SJCRH30 (cell line): ENCODE measurements at places on chromosomes 7 and 10. TPM values are rescaled to one million over a fixed set of nuclear protein-coding genes. Genes with fewer than 3 reads are reported as not detected.
A peak's percentile ranks its signal among the peaks of the same experiment; 100 is the strongest.

GRCh38 chr7:4631380-4632179, 50.5 kb upstream of the FOXK1 start:
- H3K4me1 ChIP-seq = no peaks in the 10 kb centered on the region
- no peaks in the 10 kb centered on the region for H3K36me3 ChIP-seq
- no peaks in the 10 kb centered on the region for H3K27me3 ChIP-seq
- H3K4me3 ChIP-seq = no peak overlapping the region; the same call in 1 of the 2 replicates

DNA sequence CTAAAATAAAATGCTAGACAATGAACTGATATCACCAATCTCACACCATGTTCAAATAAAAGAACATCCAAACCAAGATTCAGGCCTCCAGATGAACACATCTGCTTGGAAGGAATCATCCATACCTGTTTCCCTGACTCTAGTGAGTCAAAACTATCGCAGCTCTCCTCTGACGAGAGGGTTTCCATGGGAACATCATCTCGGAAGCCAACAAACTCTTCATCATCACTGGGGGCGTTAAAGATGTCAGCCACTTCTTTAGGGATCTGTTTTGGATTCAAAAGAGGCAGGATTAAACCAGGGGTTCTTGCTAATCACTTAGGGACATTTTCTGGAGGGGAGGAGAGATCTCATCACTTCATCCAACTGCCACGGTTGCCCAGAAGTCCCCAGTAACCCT, 29.1 kb downstream of the CDCA7L start:
- DNase-seq = no peak
- no peak overlapping the region for H3K27ac ChIP-seq
- no peaks in the 10 kb centered on the region for H3K27me3 ChIP-seq
- H3K36me3 ChIP-seq = peaks cover 20% of the 10 kb centered on the region
- no peak overlapping the region for H3K4me3 ChIP-seq

CFAP43 gene
- not detected in 2 replicates for total RNA-seq

EPC1 gene
- total RNA-seq = 22.5 and 29.6 TPM in 2 replicates

DNA sequence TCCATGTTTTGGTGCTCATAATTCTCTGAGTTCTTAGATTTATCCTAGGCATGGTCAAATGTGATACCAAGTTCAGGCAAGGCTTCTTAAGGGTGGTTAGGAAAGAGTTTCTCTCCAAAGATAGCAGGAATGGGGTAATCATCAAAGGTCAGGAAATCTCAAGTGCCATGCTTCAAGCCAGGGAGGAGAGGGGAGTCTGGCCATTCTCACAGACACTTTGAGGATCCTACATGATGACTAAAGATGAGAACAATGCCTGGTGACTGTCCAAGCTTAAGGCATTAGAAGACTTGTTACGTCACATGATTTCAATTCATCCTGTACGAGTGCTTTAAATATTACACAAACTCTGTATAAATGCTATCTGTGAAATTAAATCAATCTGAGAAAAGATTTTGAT, 59.4 kb downstream of the POM121L12 start:
- peaks cover 12% of the 10 kb centered on the region for H3K4me1 ChIP-seq
- H3K4me3 ChIP-seq = no peak overlapping the region
- no peaks in the 10 kb centered on the region for H3K36me3 ChIP-seq
- DNase-seq = no peak

DNA sequence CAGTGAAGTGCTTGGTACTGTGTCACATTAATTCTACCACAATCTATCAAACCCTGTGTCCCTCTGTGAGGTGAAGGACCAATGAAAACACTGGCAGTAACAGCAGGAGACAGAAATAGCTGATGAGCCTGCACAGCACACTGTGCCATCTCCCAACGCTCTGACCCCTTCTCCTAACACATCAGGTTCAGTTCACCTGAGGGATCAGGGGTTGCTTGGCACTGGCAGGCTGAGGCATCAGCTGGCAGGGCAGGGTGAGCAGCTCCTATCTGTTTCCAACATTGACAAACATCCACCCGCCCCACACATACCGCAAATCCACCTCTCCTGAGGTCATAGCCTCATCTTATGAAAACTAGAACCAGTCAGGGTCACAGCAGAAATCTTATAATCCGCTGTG, 120.9 kb downstream of the ICA1 start:
- no peak overlapping the region for H3K4me3 ChIP-seq
- no peaks in the 10 kb centered on the region for H3K27me3 ChIP-seq
- H3K36me3 ChIP-seq = no peaks in the 10 kb centered on the region
- DNase-seq = no peak
- H3K4me1 ChIP-seq = no peaks in the 10 kb centered on the region; the same call in 1 of the 2 replicates

KIAA1549 gene
- 11.8 and 12.5 TPM in 2 replicates for total RNA-seq

DNA sequence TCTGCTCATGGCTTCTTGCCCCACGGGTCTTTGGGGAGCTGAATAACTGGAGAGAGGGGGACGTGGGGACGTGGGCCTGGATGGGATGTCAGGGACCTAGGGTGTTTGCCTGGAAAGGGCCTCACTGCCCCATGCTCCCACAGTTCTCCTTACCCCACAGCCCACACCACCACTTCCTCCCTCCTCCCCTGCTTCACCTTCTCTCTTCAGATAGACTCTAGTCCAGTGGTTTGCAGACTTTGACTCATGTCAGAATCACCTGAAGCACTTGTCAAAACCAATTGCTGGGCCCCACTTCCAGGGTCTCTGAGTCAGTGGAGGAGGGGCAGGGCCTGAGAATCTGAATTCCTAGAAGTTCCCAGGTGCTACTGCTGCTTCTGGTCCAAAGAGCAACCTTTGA, 327.4 kb downstream of the RPS24 start:
- no peak overlapping the region for H3K4me3 ChIP-seq
- DNase-seq = no peak
- peaks cover 9% of the 10 kb centered on the region; the same call in 1 of the 2 replicates for H3K27me3 ChIP-seq
- H3K27ac ChIP-seq = no peak overlapping the region
- H3K36me3 ChIP-seq = no peaks in the 10 kb centered on the region

- H3K36me3 ChIP-seq = no peaks in the 10 kb centered on the region
- H3K4me3 ChIP-seq = no peak overlapping the region
- H3K27me3 ChIP-seq = no peaks in the 10 kb centered on the region
- H3K27ac ChIP-seq = no peak overlapping the region
Observed at GRCh38 chr10:42981358-42982236, 95.3 kb upstream of the RET start.

DNA sequence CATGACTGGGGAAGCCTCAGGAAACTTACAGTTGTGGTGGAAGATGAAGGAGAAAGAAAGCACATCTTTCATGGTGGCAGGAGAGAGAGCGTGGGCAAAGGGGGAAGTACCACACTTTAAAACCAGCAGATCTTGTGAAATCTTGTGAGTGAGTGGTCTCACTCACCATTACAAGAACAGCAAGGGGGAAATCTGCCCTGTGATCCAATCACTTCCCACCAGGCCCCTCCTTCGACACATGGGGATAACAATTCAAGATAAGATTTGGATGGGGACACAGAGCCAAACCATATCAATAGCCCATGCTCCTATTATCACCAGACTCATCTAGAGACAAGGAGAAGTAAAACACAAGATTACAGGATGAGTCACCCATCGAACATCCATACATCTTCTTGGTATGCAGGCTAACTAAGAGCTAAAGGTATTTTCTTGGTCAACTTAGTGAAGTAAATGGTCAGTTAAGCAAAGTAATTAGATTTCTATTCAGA, 55.3 kb upstream of the YAE1 start:
- no peak for DNase-seq
- no peak overlapping the region for H3K4me3 ChIP-seq
- no peaks in the 10 kb centered on the region for H3K36me3 ChIP-seq

- no peak overlapping the region for H3K27ac ChIP-seq
- no peaks in the 10 kb centered on the region for H3K27me3 ChIP-seq
- H3K4me3 ChIP-seq = no peak overlapping the region
- H3K4me1 ChIP-seq = peaks cover 4% of the 10 kb centered on the region
- DNase-seq = no peak
Observed at GRCh38 chr7:4129481-4130122, 552.5 kb upstream of the FOXK1 start.

TRIM8 gene
- total RNA-seq = 66.6 and 67.3 TPM in 2 replicates

- no peaks in the 10 kb centered on the region for H3K36me3 ChIP-seq
- H3K4me1 ChIP-seq = no peaks in the 10 kb centered on the region; the same call in 1 of the 2 replicates
- no peak overlapping the region for H3K4me3 ChIP-seq
- H3K27ac ChIP-seq = no peak overlapping the region
Observed at GRCh38 chr7:24981171-24981951, 1.4 kb upstream of the OSBPL3 start.

GRCh38 chr7:69434398-69434815, 163.9 kb upstream of the AUTS2 start:
- no peak overlapping the region for H3K27ac ChIP-seq
- H3K27me3 ChIP-seq = no peaks in the 10 kb centered on the region
- no peak overlapping the region for H3K4me3 ChIP-seq
- no peak for DNase-seq
- no peaks in the 10 kb centered on the region for H3K36me3 ChIP-seq

GRCh38 chr10:124000792-124001201, 92.6 kb downstream of the CHST15 start:
- no peaks in the 10 kb centered on the region for H3K36me3 ChIP-seq
- no peak for DNase-seq
- H3K4me1 ChIP-seq = peaks cover 4% of the 10 kb centered on the region
- no peak overlapping the region for H3K27ac ChIP-seq

DNA sequence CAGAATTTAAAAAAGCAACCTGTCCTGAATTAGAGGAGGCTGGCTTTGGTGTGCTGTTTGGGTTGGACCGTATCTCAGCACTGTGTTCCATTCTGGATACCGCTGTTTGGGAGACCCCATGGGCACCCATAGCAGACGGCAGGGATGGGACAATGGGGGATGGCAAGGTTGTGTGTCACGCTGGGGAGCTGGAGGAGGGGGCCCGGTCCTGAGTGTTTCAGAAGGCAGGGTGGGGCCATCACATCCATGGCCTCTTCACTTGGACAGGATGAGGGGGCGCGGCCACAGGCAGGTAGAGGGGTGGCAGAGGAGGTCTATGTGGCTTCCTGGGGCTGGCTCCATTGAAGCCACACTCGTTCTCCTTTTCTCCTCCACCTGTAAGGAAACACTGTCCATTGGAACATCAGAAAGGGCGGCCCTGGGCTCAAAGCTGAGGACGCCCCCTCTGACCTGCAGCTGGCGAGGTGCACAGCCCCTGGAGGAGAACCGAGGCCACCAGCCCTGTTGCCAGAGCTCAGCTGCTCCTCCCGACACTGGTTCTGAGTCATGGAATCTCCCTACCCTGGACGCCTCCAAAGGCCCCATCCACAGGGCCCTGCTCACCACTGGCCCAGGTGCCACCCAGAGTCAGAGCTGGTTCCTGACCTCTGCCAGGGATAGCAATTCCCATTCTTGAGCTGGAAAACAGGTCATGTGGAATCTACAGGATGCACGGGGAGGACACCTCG, 587.3 kb downstream of the DNAJB6 start:
- H3K36me3 ChIP-seq = no peaks in the 10 kb centered on the region
- DNase-seq = no peak
- H3K4me1 ChIP-seq = no peaks in the 10 kb centered on the region
- no peak overlapping the region for H3K27ac ChIP-seq
- H3K4me3 ChIP-seq = no peak overlapping the region

SLC26A3 gene
- total RNA-seq = not detected in 2 replicates

FGFR2 gene
- 44.8 and 45.9 TPM in 2 replicates for total RNA-seq

- peak overlapping the region; percentile 85 for H3K27ac ChIP-seq
- H3K36me3 ChIP-seq = peaks cover 7% of the 10 kb centered on the region; the same call in 1 of the 2 replicates
- peak overlapping the region; percentile 41 for H3K4me3 ChIP-seq
- DNase-seq = peak; percentile 57
- H3K4me1 ChIP-seq = peaks cover 37% of the 10 kb centered on the region
Observed at GRCh38 chr10:62082729-62083411, 181.4 kb downstream of the ARID5B start.

ITPRID1 gene
- not detected in 2 replicates for total RNA-seq

GRCh38 chr7:18302097-18302496, 193.5 kb upstream of the HDAC9 start:
- no peak for DNase-seq
- no peak overlapping the region for H3K27ac ChIP-seq
- no peaks in the 10 kb centered on the region for H3K36me3 ChIP-seq
- H3K4me3 ChIP-seq = no peak overlapping the region

DNA sequence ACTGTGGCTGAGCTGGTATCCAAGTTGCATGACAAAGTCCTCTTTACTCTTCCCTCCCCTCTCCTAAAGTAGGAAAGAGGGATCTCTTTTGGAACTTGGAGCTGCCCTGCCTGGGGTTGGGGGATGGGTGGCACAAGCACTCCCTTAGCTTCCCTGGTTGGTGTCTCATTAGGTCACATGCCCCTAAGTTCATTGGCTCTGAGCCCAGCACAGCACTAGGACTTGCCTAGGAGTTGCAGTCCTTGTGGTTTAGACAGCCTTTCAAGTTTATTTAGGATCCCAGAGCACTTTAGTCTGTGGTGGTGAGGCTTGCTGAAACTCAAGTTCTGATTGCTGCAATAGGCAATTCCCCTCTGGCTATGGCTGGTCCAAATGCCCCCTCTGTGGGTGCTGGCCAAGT, 281.4 kb downstream of the NXPH1 start:
- DNase-seq = peak; percentile 30
- no peak overlapping the region for H3K27ac ChIP-seq
- no peaks in the 10 kb centered on the region for H3K36me3 ChIP-seq
- no peak overlapping the region for H3K4me3 ChIP-seq
- H3K27me3 ChIP-seq = no peaks in the 10 kb centered on the region; the same call in 1 of the 2 replicates
- no peaks in the 10 kb centered on the region for H3K4me1 ChIP-seq

TMEM196 gene
- not detected in 2 replicates for total RNA-seq

DNA sequence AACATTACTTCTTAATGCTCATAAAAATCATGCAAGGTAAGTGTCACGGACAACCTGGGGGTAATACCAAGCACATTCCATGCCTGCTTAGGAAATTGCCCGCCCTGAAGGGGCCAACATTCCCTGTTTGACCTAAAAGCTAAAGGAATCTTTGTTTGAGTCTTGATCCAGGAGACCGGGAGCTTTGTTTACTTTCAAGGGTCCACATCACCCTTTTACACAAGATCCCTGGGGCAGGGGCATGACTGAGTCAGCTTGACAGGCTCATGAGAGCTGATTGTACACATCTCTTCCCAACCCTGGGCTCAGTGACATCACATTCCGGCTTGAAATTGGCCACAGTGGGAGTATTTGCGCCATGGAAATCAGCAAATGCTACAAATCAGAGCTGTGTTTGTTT, 248.1 kb upstream of the HABP2 start:
- H3K4me1 ChIP-seq = no peaks in the 10 kb centered on the region
- H3K27ac ChIP-seq = no peak overlapping the region
- no peak for DNase-seq
- H3K4me3 ChIP-seq = no peak overlapping the region
